Activated T-cell treated with anti-CD3 and anti-CD28 coated beads for 48 hours (primary cell): ENCODE measurements at places on chromosomes 5 and 9.

- no peak for DNase-seq
Observed at GRCh38 chr9:17003576-17004240, 131.1 kb upstream of the CNTLN start.

DNA sequence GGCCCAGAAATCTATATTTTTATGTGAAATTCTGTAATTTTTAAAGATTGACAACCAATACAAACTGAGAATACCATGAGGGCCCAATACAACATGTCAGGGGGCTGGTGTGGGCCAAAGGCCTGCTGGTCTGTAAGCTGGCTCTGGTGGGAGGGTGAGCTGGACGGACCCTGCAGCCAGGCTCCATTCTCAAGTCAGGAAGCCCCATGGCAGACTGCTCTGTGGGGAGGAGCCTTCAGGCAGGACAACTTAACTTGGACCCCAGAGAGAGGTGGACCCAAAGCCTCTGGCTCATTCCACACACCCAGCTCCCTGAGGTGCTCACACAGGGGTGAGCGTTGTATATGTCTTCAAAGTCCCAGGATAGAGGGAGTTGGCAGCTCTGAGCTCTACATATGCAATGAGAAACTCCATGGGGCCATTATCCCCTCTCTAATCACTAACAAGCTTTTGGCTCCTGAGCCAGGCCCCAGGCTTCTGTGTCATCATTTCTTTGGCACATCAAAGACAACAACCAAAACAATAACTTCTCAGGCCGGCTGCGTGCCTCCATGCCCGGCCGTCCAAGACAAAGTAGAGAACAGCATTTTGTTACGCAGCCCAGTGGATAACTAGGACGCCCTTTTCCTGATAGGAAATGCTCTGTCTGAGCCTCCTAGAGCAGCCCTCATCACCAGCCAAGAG lies 6.4 kb downstream of the SEPTIN8 start:
- DNase-seq = no peak

DNA sequence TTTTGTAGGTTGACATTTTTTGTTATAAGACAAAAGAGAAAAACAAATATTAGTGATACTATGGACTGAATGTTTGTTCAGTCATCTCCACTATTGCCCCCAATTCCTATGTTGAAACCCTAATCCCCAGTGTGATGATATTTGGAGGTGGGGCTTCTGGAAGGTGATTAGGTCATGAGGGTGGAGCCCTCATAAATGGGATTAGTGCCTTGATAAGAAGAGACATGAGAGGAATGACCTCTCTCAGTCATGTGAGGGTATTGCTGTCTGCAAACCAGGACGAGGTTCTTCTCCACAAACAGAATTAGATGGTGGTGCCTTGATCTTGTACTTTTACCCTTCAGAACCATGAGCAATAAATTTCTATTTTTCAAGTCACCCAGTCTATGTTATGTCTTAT lies 34.5 kb upstream of the KLF9 start:
- no peak for DNase-seq

DNA sequence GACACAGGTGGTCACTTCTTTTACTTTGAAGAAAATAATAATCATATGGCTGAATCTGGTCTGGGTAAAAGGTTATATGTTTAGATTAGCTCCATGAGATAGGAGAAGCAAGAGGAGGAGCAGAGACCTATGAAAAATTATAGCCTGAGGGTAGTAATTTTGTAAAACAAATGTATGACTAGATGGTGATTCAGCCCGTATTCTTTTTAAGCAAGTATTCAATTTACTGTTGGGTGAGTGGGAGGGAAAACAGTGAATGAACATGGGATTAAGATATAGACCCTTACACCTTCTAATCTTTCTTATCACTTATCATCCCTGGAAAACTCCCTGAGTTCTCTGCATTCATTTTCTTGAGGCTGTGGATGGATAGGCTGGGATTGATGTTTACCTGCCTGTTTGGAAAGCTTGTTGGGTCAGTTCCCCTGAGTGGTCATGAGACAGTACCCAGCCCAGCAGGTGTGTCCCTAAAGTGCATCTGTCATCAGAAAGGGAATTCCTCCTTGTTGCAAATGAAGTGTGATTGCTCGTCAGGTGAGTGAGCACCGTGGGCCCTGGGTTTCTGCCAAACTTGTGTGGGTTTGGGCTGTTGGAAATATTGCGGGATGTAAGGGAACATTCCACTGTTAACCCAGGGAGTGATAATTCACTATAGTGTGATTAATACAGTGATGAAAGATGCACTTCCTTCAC lies 101.2 kb upstream of the GDNF start:
- DNase-seq = no peak

GRCh38 chr5:131756942-131757341 lies 39.9 kb downstream of the FNIP1 start:
- no peak for DNase-seq

GRCh38 chr9:38160613-38161215 lies 91.7 kb upstream of the SHB start:
- peak; percentile 48 for DNase-seq

- DNase-seq = no peak
Observed at GRCh38 chr5:77172713-77173328, 37.7 kb upstream of the PDE8B start.

GRCh38 chr5:138359621-138360020 lies 7.1 kb downstream of the KDM3B start:
- DNase-seq = no peak

- peak; percentile 42 for DNase-seq
Observed at GRCh38 chr9:114098021-114098935, 814 bp downstream of the KIF12 start.

DNA sequence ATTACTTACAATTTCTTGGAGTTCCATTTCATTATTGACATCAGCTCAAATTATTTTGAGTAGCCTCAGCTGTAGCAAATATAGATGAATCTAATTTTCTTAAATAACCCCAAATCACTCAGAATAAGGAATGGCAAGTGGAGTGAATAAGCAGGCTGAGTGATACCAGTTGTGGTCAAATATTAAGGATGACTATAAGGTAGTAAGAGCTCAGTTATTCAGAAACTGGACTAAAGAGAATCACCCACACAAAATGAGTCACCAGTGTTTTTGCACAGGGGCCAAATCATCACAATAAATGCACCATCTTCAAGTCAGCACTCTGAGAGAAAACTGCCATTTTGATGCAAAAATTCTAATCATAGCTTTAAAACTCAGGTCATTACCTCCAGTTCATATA lies 128.9 kb upstream of the TARS1 start:
- no peak for DNase-seq

DNA sequence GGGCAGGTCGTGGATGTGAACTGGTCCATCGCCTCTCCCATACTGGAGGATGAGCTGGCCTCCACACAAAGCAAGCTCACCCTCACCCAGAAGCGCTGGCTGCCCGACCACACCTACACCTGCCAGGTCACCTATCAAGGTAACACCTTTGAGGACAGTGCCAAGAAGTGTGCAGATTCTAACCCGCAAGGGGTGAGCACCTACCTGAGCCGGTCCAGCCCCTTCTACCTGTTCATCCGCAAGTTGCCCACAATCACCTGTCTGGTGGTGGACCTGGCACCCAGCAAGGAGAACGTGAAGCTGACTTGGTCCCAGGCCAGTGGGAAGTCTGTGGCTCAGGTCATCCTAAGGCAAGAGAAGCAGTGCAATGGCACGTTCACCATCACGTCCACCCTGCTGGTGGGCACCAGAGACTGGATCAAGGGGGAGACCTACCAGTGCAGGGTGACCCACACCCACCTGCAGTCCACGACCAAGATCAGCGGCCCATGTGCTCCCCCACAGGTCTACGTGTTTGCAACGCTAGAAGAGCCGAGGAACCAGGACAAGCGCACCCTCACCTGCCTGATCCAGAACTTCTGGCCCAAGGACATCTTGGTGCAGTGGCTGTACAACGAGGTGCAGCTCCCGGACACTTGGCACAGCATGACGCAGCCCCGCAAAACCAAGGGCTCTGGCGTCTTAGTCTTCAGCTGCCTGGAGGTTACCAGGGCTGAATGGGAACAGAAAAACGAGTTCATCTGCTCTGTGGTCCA lies 71.3 kb downstream of the INSL6 start:
- no peak for DNase-seq

DNA sequence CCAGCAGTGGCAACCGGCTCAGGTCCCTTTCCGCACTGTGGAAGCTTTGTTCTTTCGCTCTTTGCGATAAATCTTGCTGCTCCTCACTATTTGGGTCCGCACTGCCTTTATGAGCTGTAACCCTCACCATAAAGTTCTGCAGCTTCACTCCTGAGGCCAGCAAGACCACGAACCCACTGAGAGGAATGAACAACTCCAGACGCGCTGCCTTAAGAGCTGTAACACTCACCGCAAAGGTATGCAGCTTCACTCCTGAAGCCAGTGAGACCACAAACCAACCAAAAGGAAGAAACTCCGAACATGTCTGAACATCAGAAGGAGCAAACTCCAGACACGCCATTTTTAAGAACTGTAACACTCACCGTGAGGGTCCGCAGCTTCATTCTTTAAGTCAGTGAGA lies 103.5 kb downstream of the GLIS3 start:
- no peak for DNase-seq

DNA sequence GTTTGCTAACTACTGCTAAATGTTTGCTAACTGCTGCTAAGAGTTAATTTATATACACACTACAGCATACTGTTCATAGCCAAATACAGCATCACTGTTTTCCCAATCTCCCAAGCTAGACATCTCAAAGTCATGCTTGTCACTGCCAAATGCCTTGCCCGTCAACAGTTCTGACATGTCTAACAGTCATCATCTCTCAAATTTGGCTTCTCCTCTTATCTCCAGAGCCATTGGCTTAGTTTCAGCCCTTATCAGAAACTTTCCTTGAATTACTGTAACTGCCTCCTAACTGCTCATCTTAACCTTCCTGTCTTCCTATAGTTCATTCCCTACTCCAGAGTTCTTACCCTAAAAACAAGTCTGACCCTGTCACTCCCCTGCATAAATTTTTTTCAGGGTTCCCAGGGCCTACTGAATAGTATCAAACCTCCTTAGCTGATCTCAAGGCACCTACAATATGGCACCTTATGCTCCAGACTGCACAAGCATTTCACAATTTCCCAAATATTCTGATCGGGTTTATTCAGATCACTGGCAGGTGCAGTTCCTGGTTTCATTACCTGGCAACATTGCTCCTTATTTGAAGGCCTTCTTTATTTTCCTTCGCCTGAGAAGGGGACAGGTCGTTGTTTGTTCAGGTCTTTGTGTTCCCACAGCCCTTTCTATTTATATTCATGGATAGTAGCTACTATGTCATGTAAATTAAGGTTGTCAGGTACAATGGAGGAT lies 55.9 kb upstream of the ANKRD55 start:
- DNase-seq = no peak

- peak; percentile 37 for DNase-seq
Observed at GRCh38 chr5:138354926-138355378, 2.5 kb downstream of the KDM3B start.

GRCh38 chr5:8561854-8562253 lies 692.9 kb downstream of the MTRR start:
- no peak for DNase-seq

DNA sequence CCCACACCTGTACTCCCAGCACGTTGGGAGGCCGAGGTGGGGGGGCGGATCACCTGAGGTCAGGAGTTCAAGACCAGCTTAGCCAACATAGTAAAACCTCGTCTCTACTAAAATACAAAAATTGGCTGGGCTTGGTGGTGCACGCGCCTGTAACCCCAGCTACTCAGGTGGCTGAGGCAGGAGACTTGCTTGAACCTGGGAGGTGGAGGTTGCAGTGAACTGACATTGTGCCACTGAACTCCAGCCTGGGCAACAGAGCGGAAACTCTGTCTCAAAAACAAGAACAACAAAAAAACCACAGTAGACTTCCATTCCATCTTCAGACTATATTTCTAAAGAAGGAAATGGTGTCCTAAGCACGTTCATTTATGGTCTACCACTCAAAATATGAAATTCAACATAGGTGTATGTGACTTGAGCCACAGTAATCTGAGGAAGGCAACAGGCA lies 14.2 kb upstream of the SERINC5 start:
- DNase-seq = no peak

- DNase-seq = no peak
Observed at GRCh38 chr9:119810645-119811429, 441.6 kb upstream of the BRINP1 start.

DNA sequence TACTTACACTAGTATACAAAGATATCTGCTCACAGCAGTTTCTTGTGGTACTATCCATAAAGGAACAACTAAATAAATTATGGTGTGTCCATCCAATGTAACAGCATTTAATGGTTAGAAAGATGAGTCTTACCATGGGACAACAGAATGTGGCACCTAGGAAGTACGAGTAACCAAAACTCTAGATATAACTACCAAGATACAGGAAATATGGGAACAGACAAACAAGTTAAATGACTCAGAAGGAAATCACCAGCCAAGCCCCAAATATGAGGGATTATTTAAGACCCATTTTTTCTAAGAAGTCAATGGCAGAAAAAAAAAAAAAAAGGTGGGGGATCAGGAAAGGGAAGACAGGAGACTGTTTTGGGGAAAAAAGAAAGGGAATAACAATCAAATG lies 294.8 kb downstream of the PRELID2 start:
- no peak for DNase-seq

GRCh38 chr9:116163293-116164055 lies 9.9 kb downstream of the PAPPA start:
- DNase-seq = no peak

DNA sequence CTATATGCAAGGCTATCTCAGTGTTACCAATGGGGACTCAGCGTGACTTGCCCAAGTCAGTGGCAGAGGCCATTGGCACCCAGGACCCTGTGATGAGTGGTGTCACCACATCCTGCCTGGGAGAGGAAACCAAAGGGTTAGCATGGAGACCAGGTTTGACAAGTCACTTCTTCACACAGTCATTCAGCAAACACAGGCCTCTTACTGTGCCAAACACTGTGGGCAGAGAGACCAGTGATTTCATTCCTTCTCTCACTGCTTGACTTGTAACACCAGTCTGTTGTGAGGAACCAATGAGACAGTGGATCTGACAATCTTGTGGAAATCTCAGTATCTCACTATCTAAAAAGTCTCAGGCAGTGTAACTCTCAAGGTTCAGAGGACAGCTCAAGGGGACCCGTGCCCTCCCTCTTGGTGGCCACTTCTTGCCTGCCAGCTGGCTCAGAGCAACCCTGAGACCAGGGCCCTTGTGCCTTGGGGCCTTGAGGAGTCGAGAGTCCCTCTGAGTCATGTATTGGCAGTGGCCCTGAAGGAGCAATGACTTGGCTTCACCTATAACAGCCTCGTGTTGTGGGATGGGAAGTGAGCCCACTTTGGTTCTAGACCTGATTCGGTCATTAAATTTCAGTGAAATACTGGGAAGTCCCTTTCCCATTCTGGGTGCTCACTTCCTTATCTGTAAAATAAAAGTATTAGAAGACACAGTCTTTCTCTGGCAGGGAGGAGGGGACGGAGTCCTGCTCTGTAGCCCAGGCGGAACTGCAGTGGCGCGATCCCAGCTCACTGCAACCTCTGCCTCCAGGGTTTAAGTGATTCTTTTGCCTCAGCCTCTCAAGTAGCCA lies 1.6 kb downstream of the FABP6 start:
- no peak for DNase-seq

GRCh38 chr5:2302169-2302568 lies 419.4 kb upstream of the IRX4 start:
- DNase-seq = no peak

DNA sequence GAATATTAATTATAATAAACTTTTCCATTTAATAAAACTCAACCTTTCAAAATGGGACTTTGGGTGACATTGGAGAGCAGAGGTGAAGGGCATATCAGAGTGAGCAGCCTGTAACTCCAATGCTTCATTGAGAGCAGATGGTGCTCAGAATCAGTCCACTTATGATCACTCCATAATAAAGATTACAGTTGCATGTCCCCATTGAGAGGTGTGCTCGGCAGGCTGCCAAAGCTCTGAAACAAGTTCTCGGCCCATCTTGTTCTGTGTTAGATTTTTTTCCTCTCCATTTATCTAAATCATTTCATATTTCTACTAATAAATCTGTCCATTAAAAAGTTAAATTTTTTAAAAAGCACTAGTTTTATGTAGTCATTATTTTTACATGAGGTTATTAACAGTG lies 1786.4 kb upstream of the WWC1 start:
- no peak for DNase-seq
